Right atrium auricular region (tissue), 2 donors: ENCODE measurements at places on chromosomes 12 and 14.

- no peak for DNase-seq
Observed at GRCh38 chr14:26286081-26286912, 311.5 kb downstream of the NOVA1 start.

- DNase-seq, result no peak
Observed at GRCh38 chr12:120134307-120134980, 17.9 kb upstream of the RAB35 start.

- DNase-seq, result no peak
Observed at GRCh38 chr12:130481392-130481879, 143.7 kb downstream of the PIWIL1 start.

DNA sequence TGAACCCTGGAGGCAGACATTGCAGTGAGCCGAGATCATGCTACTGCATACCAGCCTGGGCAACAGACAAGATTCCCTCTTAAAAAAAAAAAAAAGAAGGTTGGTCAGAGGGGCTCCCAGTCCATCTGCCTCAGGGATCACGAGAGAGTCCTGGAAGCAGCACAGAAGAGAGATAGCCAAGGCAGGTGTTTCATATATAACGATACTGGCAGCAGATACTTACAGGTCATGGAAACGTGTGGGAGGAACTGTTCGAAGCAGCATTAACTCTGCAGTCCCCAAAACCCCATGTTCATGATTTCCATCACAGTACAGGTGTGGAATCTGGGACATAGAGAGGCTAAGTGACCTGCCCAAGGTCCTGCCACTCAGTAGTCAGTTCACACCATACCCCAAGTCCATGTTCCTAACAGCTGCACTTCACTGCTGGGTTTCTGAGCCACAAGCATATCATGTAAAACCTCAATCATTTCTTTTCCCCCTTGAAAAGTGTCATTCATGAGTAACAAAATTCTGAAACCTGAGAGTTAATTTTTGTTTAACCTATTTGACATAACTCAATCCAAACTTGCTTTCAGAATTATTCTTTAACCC lies 16.7 kb downstream of the CDK2AP1 start:
- DNase-seq, result no peak

DNA sequence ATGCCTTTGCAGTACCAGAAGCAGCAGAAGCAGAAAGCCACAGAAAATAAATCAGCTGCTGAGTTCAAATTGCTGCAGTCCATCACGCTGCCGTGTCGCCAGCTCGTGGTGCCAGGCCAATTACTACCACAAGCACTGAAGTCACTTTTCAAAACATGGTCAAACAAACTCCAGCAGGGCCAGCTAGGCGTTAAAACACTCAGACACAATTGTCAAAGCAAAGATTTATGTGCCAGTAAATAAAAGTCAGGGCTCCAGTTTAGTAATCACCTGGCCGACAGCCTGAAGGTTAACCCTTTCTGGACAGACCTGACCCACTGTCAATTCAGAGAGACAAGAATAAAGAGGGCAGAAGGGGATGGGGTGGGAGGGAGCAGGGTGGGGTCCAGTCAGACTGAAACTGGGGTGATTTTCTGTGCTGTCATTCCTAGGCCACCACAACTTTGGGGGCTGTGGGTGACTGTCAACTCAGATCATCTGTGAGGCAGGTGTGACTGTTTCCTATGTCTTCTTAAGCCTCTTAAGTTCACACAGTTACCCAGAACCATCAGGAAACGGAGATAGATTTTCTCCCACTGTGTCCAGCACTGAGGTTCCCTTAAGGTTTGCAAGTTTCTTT lies 109.8 kb upstream of the FUT8 start:
- no peak for DNase-seq

GRCh38 chr12:113462117-113462774 lies 9.4 kb downstream of the LHX5 start:
- DNase-seq, result peak; percentile 74

GRCh38 chr14:65159281-65160062 lies 57.2 kb upstream of the MAX start:
- no peak for DNase-seq

DNA sequence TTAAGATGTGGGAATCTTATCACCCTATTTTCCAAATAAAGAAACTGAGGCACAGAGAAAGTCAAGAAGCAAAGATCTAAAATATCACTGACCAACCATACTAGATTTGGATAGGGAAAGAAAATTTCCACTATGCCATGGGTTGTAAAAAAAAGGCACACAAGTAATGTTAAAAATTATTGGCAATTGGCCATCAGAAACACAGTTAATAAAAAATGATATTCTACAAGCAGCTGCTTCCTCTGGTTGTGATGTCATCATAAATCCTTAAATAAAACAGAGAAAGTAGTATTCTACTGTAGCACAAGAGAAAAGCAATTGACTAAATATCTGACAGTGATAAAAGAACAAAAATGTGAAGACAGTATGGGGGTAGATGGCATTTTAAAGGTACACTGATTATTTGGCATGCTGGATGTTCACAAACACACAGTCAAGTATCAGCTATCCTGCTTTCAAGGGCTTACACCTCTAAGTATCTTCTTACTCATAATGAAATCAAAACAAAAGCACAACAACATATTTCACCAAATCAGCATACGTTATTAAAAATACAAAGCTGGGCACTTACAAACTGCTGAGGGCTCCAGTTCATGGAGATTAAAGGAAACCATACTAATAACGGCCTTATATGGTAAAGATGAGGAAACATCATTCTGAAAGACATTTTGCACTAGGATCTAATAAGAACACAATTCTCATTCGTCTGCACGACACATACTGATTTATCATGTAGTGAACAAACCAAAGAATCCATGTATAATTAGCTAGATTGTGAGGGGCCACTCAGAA lies 45.7 kb downstream of the CORO1C start:
- no peak for DNase-seq
